ENCODE measurements at places on chromosomes 2 and 18.

DNA sequence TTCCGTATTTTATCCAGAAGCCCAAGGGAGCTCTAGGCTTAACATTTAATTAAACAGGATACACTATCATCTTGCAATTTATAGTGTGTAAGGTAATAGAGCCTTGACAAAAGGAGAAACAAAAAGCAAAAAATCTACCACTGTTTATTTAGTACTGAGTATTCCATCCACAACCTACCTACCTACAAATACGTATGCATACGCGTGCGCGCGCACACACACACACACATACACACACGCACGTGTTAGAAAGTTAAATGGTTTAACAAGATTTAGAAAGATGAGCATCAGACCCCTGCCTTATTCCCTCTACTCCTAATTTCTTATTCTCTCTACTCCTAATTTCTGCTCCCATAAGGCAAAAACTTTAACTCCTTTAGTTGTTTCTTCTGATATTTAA is 14.6 kb upstream of the ACTR2 start:
- DNase-seq, result no peak

GRCh38 chr2:18046558-18047212 is 168.2 kb downstream of the KCNS3 start:
- no peak for DNase-seq

DNA sequence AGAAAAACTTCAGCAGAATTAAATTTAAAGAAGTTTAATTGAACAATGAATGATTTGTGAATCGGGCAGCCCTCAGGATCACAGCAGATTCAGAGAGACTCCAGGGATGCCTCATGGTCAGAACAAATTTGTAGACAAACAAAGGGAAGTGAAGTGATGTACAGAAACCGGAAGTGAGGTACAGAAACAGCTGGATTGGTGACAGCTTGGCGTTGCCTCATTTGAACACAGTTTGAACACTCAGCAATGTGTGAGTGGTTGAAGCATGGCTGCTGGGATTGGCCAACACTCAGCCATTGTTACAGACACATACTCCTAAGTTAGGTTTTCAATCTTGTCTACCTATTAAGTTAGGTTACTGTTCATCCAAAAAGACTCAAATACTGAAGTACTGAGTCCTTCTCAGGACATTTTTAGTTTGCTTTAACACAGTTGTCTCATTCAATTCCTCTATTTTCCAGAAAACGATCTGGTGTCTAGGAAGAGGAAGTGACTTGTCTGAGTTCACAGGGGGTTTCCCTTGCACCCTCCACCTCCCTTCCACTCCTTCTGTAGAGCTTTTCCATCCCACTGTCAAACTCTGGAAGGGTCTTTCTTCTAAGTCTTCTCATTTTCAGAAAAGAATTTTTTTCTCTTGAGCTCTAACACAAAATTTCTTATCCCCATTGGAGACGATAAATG is 137.9 kb downstream of the SLC4A3 start:
- no peak for DNase-seq

GRCh38 chr18:22828171-22828570 is 105.0 kb upstream of the RBBP8 start:
- no peak for DNase-seq

GRCh38 chr18:34031810-34032209 is 192.9 kb downstream of the NOL4 start:
- DNase-seq, result no peak

- DNase-seq, result peak; percentile 44
Measured at GRCh38 chr2:212797484-212798205, 259.0 kb upstream of the ERBB4 start.

DNA sequence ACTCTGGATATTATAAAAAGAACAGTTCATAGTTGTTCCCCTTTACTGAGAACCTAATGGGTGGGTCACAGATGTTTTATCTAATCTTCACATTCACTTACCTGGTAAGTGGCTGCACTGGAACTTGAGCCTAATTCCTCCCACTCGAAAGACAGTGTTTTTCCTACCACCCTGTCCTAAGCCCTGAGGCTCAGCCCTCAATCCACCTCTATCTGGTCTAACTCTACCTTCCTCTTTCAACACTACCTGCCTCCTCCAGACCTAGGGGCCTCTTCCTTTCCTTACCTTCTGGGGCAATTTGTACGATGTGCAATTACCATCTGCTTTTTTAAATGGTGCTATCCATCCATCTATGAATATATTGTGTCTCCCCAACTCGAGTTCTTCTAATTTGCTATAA is 9.7 kb upstream of the KIF3C start:
- DNase-seq, result no peak

DNA sequence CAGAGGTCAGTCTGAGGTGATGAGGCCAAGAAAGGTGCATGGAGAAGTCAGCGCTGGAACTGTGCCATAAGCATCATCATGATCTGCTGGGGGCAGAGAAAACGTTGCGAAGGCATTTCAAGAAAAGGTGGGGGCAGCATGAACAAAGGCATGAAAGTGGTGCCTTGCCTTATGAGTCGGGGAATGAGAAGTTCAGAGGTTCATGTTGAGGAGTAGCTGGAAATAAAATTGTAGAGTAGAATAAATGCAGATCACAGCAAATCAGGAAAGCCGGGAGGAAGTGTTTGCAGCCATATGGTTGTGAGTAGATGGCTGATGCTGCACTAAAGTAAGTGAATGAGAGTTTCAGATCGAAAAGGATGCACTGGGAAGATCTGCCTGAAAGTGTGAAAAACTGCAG is 72.1 kb upstream of the ARL5A start:
- no peak for DNase-seq

GRCh38 chr18:21115519-21116411 is 4.2 kb upstream of the ROCK1 start:
- DNase-seq, result no peak

- no peak for DNase-seq
Measured at GRCh38 chr2:11481789-11482472, 16.0 kb upstream of the E2F6 start.

DNA sequence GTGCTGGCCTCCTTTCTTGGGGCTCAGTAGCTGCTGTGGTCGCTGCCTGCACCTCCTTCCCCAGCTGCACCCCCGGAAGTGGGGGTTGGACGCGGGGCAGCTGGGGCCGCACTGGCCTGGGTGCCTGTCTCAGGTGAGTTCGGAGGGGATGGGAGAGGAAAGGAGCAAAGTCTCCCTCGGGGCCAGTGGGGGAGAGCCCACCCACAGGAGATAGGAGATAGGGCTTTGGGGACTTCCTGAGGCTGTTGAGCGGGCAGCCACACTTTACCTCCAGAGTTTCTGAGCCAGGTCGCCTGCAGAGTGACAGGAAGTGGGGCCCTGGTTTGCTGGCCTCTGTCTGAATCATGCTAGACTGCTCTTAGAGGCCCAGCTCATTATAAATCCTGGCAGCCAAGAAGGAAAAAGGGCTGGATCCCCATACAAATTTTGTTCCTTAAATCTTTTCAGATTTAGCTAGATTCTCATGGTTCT is 8.1 kb downstream of the MBP start:
- peak; percentile 78 for DNase-seq
